ENCODE measurements at places on chromosomes 1 and 21.

DNA sequence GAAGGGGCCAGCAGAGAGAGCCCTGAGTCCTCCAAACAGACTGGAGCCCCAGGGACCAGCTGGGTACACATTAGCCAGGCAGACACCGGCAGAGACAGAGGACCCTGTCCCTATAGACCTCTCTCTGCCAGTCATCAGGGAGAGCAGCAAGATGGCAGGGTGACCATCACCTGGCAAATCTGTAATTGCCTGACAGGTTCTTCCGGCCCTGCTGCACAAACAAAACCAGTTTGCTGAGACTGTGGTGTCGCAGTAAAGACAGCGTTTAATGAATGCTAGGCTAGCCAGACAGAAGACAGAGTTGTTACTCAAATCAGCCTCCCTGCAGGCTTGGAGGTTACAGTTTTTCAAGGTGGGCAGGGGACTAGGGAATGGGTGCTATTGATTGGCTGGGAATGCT, 618.9 kb downstream of the NPHP4 start:
- DNase-seq = no peak

DNA sequence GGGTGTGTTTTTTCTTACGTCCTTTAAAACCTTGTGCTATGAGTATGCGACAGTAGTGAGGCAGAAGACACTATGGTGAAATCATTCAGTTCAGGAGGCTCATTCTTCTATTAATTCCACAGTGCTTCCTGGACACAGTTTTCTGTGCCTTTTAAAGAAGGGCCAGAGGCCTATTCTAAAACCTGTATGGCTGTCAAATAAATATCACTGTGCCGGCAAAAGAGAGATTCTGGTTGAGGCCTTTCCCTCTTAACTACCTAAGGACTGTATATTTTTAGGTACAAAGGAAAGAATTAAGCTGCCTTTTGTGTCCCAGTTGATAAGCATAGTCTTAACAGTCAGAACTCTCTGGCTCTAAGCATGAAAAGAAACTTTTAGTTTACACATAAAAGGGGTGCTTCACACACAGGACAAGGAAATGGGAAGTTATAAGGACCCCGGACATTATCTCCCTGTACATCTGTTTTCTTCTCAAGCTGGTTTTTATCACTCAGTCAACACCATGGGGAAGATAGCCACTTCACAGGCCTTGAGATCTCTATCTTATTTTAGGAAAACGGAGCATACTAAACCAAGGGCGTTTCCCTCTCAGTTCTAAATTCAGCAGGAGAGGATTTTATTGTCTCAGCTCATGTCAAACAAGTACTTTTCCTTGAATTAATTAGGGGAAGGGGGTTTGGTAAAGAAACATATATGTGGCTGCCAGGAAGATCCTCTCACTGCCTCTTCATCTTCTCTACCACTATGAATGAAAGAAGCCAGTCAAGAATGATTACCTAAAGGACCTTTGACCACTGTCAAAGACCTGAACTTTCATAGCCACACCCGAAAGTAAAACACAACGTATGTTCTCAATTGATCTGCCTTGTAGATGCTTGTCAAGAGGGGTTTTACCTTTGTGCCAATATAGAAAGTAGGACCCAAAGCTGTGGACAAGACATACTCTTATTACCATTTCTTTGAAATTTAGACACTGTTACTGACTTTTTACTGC, 71.4 kb upstream of the HSPA13 start:
- no peak for DNase-seq

- DNase-seq = no peak
Measured at GRCh38 chr1:221366495-221367110, 375.3 kb downstream of the DUSP10 start.

DNA sequence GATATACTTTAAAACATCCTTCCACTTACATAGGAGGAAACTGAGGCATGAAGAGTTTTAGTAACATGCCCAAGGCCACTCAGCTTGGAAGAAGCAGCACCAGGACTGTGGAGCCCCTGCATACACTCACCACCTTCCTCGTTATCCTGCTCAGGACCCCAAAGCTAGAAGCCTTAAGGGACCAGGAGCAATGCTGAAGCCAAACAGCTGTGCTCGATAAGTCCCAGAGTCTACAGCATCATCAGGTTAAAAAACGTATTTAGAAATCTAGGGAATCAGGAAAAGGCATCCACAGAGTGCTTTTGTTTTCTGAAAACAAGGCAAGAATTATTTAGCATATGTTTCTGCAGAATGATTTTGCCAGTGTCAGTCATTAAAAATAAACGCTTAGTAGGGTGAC, 301.7 kb upstream of the ESRRG start:
- no peak for DNase-seq

Measured in stromal cell of bone marrow (primary cell).